ENCODE measurements at places on chromosomes 3 and 15.

DNA sequence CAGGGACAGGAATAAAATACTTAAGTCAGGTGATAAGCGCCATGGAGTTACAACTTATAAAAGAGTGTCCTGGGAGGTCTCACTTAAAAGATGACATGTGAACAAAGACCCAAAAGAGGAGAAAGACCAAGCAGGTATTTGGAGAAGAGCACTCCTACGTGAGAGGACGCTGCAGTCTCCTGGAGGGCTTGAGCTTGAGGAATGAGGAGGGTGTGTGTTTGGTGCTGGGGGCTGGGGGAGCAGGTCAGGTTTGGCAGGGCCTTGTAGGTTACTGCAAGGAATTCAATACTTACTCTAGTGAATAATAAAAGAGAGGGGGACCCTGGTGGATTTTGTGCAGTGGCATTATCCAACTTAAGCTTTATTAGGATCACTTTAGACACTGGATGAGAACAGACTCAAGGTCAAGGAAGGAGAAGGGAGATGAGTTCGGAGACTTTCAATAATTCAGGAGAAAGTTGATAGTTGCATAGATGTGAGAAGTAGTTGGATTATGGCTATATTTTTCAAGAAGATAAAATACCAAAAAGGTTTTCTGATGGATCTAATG lies 32.4 kb downstream of the TNIK start:
- DNase-seq: no peak

DNA sequence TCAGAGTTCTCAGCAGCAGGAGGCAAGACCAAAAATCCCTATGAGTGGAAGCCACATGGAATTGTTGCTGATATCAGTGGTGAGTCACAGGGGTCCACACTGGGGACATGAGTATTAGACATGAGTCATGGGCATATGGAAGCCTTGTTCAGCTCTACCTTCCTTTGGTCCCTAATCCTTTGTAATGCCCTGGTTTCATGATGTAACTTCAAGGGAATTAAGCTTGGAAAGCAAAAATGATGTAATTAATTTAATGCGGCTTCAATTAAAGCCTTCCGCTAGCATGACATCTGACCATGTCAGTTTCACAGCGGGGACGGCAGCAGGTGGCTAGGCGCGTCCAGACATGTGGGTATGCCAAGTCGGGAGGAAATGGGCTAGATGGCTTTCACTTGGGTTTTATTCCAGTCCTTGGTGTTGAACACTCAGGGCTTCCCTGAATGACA lies 176.1 kb upstream of the RGMA start:
- no peak for DNase-seq

DNA sequence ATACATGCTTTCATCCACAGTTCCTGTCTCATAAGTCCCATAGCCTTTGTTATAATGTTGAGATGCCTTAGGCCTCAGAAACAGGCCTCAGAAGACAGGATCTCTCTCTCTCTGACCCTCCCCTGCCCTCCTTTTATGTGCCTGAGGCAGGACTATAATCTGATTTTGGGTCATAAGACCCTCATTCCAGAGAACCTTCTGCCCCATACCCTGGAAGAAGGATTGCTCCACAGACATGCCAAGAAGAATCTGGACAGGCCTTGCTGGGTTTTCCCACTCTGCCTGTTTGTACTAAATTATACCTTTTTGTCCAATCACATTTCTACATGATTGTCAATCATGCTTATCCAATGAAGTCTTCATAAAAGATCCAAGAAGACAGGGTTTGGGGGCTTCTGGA lies 57.2 kb upstream of the MME start:
- DNase-seq: no peak

GRCh38 chr3:175422744-175423143 lies 563.6 kb downstream of the NAALADL2 start:
- no peak for DNase-seq

DNA sequence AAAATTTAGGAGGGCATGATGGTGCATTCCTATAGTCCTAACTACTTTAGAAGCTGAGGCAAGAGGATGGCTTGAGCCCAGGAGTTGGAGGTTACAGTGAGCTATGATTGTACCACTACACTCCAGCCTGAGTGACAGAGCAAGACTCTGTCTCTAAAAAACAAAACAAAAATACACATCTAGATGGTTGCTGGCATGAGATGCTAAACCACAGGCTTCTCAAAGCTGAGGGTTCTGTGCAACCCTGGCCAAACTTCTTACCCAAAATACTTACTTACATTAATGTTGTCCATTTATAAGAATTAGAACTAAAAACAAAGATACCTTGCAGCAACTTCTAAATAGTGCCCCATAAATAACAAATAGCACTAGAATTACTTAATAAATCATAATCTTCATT lies 14.3 kb upstream of the ARHGEF3 start:
- DNase-seq: no peak

DNA sequence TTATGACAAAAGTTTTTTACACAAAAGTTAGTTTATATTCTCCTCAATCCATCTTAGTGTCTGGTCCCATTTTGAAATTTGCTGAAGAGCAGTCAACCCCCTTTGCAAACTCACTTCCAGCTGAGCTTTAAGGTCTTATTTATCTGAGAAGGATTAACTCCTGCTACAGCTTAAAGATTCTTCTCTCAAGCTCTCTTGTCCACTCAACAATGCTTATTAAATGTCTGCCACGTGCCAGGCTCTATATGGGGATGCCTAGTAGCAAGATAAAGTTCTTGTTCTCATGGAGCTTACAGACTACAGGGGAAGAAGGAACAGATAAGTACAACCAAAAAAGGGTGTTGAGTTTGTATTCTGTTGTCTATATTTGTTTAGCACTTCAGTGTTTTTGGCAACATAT lies 18.7 kb downstream of the TMPRSS7 start:
- DNase-seq: no peak

All from H54 (cell line).